ENCODE measurements at places on chromosomes 1 and 21.

DNA sequence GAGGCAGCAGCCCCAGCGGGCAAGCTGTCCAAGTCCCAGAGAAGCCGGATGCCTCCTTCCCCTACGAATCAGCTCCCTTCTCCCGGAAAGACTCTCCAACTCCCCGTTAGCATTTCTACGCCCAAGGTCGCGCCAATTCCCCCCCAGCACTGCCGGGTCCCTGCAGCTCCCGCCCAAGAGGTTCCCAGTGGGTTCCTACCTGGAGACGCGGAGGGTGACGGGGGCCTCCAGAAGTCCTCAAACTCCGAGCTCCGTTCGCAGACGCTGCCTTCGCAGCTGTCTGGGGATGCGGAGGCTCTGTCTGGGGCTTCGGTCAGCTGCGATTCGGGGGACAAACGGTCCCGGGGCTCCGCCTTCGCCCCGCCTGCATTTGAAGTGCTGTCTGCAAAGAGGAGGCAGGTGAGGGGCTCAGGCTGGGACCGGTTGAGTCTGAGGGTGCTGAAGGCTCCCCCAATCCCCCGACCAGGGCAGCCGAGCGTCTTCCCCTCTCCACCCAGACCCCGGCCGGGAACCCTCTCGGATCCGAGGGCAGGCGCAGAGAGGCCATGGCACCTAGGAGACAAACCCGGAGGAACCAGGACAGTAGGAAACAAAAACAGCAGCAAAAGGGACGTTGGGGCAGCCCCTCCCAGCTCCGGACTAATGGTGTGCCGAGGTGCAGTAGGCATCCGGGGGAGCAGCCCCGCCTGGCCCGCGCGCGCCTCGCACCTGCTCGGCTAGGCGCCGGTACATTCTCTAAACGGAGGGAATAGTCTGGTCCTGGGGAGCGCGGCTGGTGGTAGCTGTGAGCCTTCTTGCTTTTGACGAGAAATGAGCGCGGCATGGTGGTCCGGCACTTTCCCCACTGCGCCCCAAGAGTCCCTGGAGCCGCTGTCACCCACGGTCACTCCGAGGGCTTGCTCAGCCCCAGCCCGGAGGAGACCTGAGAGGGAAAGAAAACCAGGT lies 3.8 kb downstream of the GFI1 start:
- DNase-seq, result no peak

GRCh38 chr1:47409311-47410067 lies 6.6 kb upstream of the FOXE3 start:
- peak; percentile 87 for DNase-seq

GRCh38 chr1:234519506-234519905 lies 40.5 kb upstream of the TARBP1 start:
- DNase-seq, result no peak

GRCh38 chr1:151371370-151372057 lies 991 bp downstream of the SELENBP1 start:
- peak; percentile 70 for DNase-seq

DNA sequence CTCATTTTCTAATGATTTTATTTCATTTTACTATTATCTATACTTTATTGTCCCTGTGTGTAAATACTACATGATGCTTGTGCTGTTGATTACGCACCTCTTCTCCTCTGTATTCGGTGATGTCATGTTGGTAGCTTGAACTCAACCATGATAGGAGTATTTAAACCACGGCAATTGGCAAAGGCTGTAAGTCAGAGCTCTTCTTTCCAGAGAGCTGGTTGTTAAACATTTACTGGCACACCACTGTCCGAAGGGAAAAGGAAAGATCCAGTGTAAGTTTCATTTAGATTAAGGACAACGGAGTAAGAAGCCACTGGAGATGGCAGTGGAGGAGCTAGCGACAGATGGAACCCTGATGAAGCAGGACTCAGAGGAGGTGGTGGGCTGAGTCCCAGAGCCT lies 93.4 kb upstream of the KCNE2 start:
- DNase-seq, result no peak

GRCh38 chr1:221246628-221247415 lies 367.6 kb downstream of the HLX start:
- DNase-seq, result no peak

DNA sequence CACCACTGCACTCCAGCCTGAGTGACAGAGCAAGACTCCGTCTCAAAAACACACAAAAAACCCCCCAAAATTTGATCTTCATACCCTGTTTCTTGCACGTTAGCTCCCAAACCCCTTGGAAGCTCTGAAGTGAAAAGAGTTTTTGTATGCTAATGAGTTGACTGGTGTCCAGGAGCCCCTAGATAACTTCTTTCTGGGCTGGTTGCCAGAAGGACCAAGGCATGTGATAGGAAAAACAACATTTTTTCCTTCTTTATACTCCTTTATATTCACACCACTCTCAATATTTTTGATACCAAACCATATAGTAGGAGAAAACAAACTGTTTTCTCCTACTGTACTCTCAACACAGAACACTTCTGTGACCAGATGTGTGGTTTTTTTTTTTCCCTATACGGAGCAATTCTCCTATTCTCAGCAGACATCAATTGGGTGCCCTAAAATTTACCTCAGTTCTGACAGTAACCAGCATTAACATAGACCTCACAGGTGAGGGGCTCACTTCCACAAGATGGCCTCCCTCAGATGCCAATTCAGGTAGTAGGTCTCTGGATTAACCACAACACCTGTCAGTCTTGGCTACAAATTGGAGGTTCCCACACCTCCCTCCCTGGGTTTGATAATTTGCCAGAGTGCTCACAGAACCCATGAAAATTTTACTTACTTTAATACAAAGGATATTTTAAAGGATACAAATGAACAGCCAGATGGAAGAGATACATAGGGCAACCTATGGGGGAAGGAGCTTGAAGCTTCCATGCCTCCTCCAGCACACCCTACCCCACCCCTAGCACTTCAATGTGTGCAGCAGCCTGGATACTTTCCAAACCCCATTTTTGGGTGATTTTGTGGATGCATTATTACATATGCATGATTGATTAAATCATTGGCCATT lies 25.6 kb downstream of the ZYG11B start:
- DNase-seq, result no peak

DNA sequence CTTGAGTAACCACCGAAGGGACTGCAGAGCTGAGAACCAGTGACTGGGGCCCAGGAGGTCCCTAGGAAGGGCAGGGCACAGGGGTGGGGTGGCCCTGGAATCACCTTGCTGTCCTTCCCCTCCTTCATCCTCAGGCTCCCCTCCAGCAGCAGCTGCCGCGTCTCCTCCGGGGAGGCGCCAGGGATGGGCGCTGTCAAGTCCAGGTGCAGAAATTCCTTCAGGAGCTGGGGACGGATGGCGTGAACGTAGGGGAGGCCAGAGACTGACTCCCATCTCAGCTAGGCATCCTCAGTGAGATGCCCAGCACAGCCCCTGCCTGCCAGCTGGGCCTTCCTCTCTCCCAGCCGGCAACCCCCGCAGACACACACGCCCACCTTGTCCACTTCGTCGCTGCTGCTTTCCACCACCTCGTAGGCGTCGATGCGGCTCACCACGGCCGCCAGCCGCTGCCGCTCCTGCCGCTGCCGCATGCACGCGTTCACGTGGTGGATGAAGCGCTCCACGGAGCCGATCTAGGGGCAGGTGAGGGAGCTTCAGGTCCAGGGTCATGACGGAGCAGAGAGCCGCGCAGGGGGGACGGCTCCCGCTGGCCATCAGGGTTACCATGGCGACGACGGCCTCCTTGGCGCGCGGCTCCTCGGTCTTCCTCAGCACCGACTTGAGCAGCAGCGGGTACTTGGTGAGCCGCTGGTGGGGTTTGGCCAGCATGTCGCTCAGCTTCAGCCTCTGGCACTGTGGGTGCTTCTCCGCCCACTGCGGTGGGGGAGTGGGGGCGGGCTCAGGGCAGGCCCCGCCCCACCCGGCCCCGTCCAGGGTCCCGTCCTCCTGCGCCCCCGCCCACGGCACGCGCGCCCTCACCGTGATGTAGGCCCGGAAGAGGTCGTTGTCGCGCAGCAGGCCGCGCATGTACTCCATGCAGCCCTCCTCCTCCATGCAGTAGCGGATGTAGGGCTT lies 4.4 kb upstream of the TNFRSF25 start:
- no peak for DNase-seq

GRCh38 chr21:36981049-36981391 lies 14.6 kb upstream of the HLCS start:
- DNase-seq, result no peak

GRCh38 chr1:185444676-185445075 lies 127.6 kb upstream of the IVNS1ABP start:
- DNase-seq, result no peak

DNA sequence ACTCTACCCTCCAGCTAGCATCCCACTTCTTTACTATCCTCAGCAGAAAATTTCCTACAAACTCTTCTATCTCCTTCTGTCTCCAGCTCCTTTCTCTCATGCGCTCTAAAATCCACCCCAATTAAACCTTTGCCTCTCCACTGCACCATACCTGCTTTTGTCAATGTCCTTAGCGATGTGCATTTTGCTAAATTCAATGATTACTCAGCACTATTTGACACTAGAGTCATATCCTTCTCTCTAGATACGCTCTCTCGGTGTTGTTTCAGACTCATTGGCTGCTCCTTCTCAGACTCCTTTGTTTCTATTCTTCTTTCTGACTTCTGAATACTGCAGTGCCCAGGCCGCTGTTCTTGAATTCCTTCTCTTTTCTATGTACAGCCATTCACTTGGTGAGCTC lies 144.2 kb downstream of the HLX start:
- no peak for DNase-seq

DNA sequence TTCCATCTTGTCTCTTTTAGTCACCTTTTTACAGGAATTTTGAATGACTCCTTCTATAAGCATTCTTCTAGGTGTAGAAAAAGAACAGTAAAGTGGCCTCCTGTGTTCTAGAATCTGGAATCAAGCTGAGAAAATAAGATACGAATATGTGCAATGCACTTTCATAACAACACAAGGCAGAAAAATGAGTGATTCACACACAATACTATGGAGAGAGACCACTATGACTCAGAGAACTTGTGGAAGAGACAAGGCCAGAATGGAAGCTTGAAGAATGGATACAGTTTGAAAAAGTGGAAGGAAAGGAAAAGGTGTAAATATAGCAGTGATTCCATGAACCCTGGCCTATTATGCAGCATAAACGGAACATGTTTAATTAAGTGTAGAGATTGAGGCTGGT lies 57.1 kb upstream of the SAMSN1 start:
- DNase-seq, result no peak

- DNase-seq, result peak; percentile 11
These were observed 609 bp downstream of the RWDD2B start for GRCh38 chr21:29018540-29018939.

DNA sequence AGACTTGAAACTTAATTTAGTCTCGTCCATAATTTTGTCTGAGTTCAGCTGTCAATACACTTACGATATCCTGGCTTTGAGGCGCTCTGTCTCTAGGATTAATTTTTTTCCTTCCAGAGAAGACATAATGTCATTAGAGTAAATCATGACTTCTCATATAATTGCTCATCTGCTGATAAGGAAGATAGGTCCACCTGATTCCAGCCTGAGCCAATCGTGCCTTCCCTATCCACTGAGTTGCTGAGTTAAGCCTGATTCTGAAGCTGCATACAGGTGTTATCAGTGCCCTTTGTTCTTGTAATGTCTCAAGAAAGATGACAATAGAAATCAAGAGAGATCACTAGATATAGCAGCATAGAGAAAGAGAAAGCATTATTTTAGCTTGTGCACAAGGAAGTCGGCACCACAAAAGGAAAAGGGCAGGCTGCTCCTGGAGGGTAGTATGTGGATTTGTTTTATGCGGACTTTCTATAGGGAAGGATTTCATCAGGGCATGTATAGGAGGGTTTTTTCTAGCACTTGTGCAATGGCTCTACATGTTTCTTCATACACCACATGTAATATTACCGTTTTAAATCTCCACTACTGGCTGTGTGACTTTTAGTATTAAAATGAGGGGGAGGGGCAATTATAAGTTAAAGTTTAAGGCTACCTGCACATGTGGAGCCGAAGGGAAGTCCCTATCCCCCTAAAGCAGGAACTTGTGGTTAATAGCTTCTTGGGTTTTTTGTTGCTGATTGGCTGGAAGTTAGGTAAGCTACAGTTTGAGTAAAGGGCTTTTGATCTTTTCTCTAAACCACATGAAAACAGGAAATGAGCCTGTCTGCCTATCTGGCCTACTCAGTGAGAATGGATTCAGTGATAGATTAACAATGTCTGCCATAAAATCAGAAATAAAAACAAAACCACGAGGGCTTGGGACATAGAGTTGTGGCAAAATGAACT lies 133.4 kb downstream of the PLPPR5 start:
- DNase-seq, result no peak

DNA sequence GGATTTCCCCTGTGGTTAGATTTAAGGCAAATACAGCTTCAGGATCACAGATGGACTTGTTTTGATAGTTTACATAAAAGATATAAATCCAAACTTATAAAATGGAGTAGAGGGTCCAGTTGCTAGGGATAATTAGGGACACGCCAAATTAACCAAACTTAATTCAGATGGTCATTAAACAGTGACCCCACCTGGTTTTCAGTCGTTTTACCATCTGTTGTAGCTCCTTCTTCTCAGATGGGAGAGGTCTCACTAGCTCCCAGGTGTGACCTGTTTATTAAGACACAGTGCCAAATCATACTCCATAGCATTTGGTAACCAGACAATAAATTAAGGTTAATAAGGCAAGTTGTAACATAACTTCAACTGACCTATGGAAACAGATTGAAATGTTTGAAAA lies 8.1 kb upstream of the GADD45A start:
- DNase-seq, result no peak

DNA sequence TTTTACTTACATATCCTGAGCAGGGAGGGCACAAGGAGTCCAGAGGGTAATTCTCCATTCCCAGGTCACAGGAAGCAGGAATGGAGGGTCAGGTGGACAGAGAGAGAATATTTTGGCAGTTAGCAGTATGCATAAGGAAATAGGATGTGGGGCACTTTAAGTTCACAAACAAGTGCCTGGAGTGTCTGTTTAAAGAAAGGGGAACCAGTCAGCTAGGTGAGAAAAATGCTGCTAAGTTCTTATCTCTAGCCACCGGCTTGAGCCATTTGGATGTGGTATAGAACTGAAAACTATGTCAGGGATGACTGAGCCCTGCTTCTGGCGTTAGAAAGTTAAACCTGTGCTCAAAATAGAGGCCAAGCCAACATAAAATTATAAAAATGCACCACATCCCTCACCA lies 739.7 kb upstream of the NCAM2 start:
- DNase-seq, result no peak

Data from AG20443 (cell line).